Activated CD4-positive, alpha-beta T cell treated with anti-CD3 and anti-CD28 coated beads, Interleukin-2, amount 10 ng/mL, durations not matched to agents 7 days and 5 days (primary cell): ENCODE measurements at places on chromosomes 7 and 10.

DNA sequence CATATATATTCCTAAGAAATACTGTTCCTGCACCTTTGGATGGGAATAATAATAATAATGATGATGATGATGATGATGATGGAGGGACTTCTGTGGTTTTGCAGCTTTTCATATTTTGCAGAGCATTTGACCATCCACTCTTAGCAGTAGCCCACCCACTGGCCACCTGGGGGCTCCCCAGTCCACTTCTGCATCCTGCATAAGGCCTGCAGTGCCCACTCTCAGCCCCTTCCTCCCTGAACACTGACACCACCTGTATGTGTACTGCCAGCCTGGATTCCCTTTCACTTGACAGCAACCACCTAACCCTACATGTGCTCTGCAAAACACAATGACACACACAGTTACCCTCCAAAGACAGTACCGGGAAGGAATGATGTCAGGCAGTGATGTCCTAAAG, 131.4 kb downstream of the ADAM12 start:
- no peak for DNase-seq

- no peak for DNase-seq
Measured at GRCh38 chr10:125158601-125159485, 1.5 kb downstream of the CTBP2 start.

DNA sequence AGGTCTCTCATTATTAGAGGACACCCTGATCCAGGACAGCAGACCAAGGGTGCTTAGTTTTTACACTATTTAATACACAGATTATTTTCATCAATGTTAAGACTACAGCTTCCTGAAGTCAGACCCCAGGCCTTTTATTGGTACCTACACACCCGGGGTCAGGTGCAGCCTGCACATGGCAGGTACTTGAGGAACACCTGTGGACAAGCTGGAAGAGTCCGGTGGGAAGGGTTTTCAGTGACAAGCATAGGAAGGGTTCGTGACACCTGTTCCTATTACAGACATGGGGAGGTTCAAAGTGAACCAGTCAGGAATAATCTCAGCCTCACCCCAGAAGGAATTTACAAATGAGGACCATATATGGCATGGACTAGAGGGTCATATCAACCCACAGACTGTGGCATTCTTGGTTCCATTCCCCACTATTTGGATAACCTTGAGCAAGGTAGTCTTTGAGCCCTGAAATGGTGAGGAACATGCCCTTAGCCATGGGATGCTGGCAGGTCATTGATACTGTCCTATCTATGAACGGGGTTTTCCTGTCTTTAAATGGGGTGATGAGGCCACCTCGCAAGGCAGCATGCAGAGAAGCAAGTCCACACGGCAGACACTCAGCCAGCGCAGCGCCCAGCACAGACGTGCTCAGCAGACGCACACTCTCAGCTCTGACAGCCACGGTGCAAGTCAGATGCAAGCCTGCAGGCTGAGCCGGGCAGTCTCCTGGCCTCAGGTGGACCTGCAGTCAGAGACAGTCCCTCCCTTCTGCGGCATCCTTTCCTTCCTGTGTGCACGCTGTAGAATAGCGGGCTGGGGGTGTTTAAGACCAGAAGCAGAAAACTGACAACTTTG, 624.9 kb downstream of the PTPRN2 start:
- DNase-seq = no peak

- no peak for DNase-seq
Measured at GRCh38 chr7:17696422-17696821, 243.9 kb downstream of the SNX13 start.

- DNase-seq = no peak
Measured at GRCh38 chr7:129970816-129971215, 18.1 kb upstream of the UBE2H start.

GRCh38 chr10:112988839-112989406, 38.9 kb downstream of the TCF7L2 start:
- no peak for DNase-seq
